ENCODE measurements at places on chromosomes 11 and 22. TPM values are rescaled to one million over a fixed set of nuclear protein-coding genes. Genes with fewer than 3 reads are reported as not detected.
A peak's percentile ranks its signal among the peaks of the same experiment; 100 is the strongest.

- H3K36me3 ChIP-seq: peaks cover 21% of the 10 kb centered on the region
- peak overlapping the region; percentile 90 for H3K4me3 ChIP-seq
- H3K27ac ChIP-seq: peak overlapping the region; percentile 97
Observed at GRCh38 chr11:76445121-76446084, 585 bp downstream of the EMSY start.

DNA sequence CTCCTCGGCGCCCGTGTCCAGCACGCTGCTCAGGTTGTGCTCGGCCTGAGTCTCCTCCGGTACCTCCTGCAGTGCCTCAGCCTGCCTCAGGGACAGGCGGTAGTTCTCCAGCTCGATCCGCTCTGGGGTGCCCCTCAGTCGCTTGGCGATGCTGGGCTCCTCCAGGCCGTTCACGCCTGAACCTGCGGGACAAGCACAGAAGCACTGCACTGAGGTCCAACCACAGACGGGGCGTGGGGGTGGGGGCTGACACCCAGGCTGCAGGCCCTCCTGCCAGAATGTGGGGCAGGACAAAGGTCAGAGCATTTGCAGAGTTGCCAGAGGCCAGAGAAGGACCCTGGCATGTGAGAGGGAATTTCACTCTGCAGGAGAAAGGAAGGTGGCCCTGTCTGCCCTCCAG, 67.6 kb upstream of the BID start:
- DNase-seq: no peak
- no peak overlapping the region for H3K27ac ChIP-seq
- H3K27me3 ChIP-seq: no peaks in the 10 kb centered on the region
- no peaks in the 10 kb centered on the region for H3K4me1 ChIP-seq
- no peak overlapping the region for H3K4me3 ChIP-seq

GRCh38 chr11:121295246-121296029, 2.9 kb downstream of the SC5D start:
- H3K27me3 ChIP-seq: peaks cover 9% of the 10 kb centered on the region
- no peaks in the 10 kb centered on the region for H3K36me3 ChIP-seq
- H3K27ac ChIP-seq: no peak overlapping the region
- DNase-seq: no peak
- peaks cover 11% of the 10 kb centered on the region for H3K4me1 ChIP-seq

- DNase-seq: no peak
- H3K4me1 ChIP-seq: no peaks in the 10 kb centered on the region
- H3K27ac ChIP-seq: no peak overlapping the region
- H3K27me3 ChIP-seq: no peaks in the 10 kb centered on the region
- H3K36me3 ChIP-seq: no peaks in the 10 kb centered on the region
- no peak overlapping the region for H3K4me3 ChIP-seq
Observed at GRCh38 chr11:109877043-109877442, 216.1 kb upstream of the ZC3H12C start.

PNPLA5 gene
- not detected for total RNA-seq

- DNase-seq: peak; percentile 71
- peaks cover 13% of the 10 kb centered on the region for H3K27me3 ChIP-seq
- no peaks in the 10 kb centered on the region for H3K36me3 ChIP-seq
Observed at GRCh38 chr11:2121227-2122130, 17.7 kb downstream of the IGF2 start.

DNA sequence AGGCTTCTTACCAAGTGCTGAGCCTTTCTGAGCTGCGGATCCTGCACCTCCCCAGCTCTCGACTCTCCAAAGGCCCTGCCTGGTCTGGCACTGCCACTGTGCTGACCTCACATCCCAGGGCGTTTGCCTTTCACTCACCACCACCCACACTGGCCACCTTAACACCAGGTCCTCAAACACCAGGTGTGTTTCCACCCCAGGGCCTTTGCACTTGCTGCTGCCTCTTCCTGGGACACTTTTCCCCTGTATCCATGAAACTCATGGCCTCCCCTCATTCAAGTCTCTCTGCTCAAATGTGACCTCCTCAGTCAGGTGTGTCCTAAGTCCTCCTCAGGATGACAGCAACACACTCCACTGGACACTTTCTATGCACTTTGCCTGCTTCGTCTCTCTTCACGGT, 51.4 kb upstream of the ANO1 start:
- no peaks in the 10 kb centered on the region for H3K4me1 ChIP-seq
- no peak for DNase-seq
- no peaks in the 10 kb centered on the region for H3K36me3 ChIP-seq
- no peaks in the 10 kb centered on the region for H3K27me3 ChIP-seq

GRCh38 chr11:73521621-73522020, 76.3 kb downstream of the FAM168A start:
- peaks cover 8% of the 10 kb centered on the region for H3K4me1 ChIP-seq
- no peak overlapping the region for H3K27ac ChIP-seq
- H3K4me3 ChIP-seq: no peak overlapping the region
- no peak for DNase-seq
- H3K27me3 ChIP-seq: no peaks in the 10 kb centered on the region

- DNase-seq: no peak
- no peak overlapping the region for H3K27ac ChIP-seq
- no peak overlapping the region for H3K4me3 ChIP-seq
- no peaks in the 10 kb centered on the region for H3K4me1 ChIP-seq
Observed at GRCh38 chr22:25800766-25801165, 58.8 kb downstream of the MYO18B start.

GRCh38 chr11:66543263-66544107, 2.4 kb downstream of the ZDHHC24 start:
- peak overlapping the region; percentile 7 for H3K4me3 ChIP-seq
- peaks cover 20% of the 10 kb centered on the region for H3K4me1 ChIP-seq
- H3K27me3 ChIP-seq: peaks cover 13% of the 10 kb centered on the region
- H3K27ac ChIP-seq: peak overlapping the region; percentile 15

DNA sequence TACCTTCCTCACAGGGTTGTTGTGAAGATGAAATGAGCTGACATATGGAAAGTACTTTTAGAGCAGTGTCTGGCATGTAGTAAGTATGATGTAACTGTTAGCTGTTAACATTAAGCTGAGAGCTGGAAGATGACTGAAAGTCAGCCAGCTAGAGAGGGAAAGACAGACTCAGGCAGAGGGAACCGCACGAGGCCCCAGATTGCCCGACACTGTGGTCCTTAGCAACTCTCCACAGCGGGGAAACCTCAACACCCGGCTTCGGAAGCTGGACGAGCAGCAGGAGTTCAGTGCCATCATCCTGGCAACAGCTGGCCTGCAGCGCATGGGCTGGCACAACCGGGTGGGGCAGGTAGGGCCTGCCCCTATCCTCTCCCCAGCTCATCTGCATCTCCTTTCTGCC, 6.5 kb downstream of the HMBS start:
- peaks cover 43% of the 10 kb centered on the region for H3K36me3 ChIP-seq
- no peaks in the 10 kb centered on the region for H3K27me3 ChIP-seq
- DNase-seq: no peak
- peaks cover 19% of the 10 kb centered on the region for H3K4me1 ChIP-seq
- H3K4me3 ChIP-seq: no peak overlapping the region

NPTXR gene
- total RNA-seq: 1.5 TPM

DNA sequence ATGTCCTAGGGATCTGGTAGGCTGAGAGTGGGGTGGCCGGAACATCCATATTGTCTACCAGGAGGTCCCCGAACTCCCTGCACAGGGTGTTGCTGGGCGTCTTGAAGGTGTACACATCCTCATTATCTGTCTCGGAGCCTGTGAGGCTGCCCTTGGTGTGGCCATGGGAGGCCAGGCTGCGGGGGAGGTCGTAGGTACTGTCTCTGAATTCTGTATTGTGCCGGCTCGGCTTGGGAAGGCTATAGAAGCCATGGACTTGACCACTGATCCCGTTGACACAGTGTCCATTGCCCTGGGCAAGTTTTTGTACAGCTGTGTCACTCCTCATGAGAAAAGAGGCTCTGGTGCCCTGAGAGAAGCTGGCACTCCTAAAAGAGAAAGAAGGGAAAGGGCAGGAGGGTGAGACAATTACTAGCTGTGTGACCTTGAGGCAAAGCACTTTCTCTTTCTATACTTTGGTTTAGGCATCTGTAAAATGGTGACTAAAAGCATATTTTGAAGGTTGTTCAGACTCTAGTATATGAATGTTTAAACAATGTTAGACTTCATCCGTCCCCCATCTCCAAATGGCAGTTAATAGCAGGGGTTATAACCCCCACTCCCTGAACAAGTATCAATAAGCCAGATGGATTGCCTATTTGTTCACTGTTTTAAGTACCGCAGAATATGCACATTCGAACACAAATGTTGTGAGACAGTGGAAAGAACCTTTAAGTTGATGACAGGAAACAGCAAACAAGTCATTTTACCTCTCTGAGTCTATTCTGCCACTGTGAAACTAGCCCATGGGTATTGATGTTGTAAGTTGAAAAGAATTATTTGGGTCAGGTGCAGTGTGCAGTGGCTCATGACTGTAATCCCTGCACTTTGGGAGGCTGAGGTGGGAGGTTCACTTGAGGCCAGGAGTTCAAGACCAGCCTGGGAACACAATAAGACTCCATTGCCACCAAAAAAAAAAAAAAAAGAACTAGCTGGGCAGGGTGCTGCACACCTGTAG, 38.3 kb downstream of the USP35 start:
- H3K27me3 ChIP-seq: no peaks in the 10 kb centered on the region
- no peak overlapping the region for H3K4me3 ChIP-seq
- H3K27ac ChIP-seq: no peak overlapping the region
- peaks cover 5% of the 10 kb centered on the region for H3K4me1 ChIP-seq
- H3K36me3 ChIP-seq: peaks cover 21% of the 10 kb centered on the region

DNA sequence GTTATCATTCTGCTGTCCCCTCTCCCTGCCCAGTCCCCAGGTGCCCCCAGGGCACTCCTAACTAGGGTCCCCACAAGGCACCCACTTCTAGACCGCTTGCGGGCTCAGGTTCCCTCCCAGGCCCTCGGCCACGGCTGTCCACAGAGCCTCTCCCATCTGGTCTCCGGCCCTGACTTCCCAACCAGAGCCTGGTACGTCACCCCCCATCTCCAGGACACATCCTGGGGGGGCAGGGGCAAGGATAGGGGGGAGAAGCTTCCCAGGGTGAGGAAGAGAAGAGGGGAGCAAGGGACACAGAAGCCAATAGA, 457 bp downstream of the SSTR3 start:
- peak; percentile 73 for DNase-seq
- H3K4me1 ChIP-seq: peaks cover 7% of the 10 kb centered on the region
- no peak overlapping the region for H3K27ac ChIP-seq
- H3K4me3 ChIP-seq: no peak overlapping the region
- no peaks in the 10 kb centered on the region for H3K36me3 ChIP-seq

GRCh38 chr11:36403661-36404060, 106.4 kb downstream of the TRAF6 start:
- no peak overlapping the region for H3K4me3 ChIP-seq
- no peaks in the 10 kb centered on the region for H3K27me3 ChIP-seq
- H3K27ac ChIP-seq: no peak overlapping the region
- no peaks in the 10 kb centered on the region for H3K4me1 ChIP-seq
- DNase-seq: no peak

GRCh38 chr22:23404689-23405365, 175.3 kb downstream of the IGLL1 start:
- H3K36me3 ChIP-seq: no peaks in the 10 kb centered on the region
- H3K4me3 ChIP-seq: no peak overlapping the region
- DNase-seq: peak; percentile 88
- no peak overlapping the region for H3K27ac ChIP-seq
- H3K4me1 ChIP-seq: no peaks in the 10 kb centered on the region

GRCh38 chr22:46798366-46799350, 36.2 kb downstream of the TBC1D22A start:
- no peaks in the 10 kb centered on the region for H3K27me3 ChIP-seq
- H3K4me1 ChIP-seq: peaks cover 3% of the 10 kb centered on the region
- H3K36me3 ChIP-seq: peaks cover 26% of the 10 kb centered on the region
- no peak overlapping the region for H3K4me3 ChIP-seq

- H3K4me3 ChIP-seq: no peak overlapping the region
- H3K27ac ChIP-seq: no peak overlapping the region
- no peaks in the 10 kb centered on the region for H3K36me3 ChIP-seq
- no peaks in the 10 kb centered on the region for H3K4me1 ChIP-seq
Observed at GRCh38 chr22:25061134-25061533, 108.6 kb downstream of the KIAA1671 start.

RASGRP2 gene
- 0.29 TPM for total RNA-seq

Measured in osteoblast (primary cell).